ENCODE measurements at places on chromosomes 2 and 18.

GRCh38 chr2:165547900-165548299 lies 78.4 kb downstream of the CSRNP3 start:
- DNase-seq: no peak

DNA sequence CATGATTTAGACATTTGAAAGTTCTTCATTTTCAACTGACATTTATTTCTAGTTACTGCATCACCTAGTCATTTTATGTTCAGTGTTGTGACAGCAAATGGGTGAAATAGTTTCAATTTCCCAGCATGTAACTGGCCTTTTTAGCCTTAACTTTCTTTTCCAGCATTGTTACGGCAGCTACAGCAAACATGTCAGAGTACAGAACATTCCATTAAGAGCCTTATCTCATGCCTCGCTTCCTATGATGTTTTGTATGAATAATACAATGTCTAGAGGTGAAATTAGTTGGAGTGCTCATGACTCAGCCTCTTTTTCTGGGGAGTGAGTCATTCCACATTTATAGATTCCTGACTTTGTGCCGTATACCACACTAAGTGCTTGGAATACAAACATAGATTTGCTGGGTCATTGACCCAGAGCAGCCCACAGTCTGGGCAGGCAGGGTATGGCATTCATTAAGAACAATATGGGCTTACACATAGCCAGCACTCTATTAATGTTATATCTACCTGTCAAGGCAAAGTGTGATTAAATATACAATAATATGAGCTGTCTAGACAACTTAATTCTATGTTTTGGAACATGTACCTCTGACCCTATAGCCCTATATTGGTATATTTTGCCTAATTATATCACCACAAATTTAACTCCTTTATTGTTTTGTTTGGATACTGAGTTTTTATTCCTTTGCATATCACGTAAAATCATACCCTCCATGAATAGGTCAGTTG lies 72.2 kb downstream of the MAP2 start:
- no peak for DNase-seq

DNA sequence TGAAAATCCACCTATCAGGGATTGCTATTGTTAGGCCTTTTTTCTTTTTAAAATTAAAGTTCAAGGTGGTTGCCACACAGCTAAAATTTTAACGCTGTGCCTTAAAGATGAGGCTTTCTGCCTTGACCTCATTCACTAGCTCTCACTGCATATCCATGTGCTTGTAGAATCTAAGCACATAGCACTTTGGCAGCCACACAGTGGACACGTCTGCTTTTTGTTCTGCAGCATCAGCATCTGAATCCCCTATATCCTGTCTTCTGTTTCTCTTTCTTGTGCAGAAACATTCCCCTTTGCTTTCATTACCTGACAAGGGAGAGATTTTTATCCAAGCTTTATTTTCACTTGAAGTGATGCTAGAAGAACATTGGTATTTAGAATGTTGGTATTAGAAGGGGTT lies 38.1 kb downstream of the RALB start:
- DNase-seq: no peak

- DNase-seq: no peak
Measured at GRCh38 chr2:129458436-129458835, 521.0 kb upstream of the RAB6C start.

- no peak for DNase-seq
Measured at GRCh38 chr2:25049422-25049821, 7.5 kb downstream of the EFR3B start.

GRCh38 chr2:135030826-135031225 lies 16.4 kb downstream of the MAP3K19 start:
- no peak for DNase-seq

GRCh38 chr18:57211776-57212175 lies 64.9 kb downstream of the BOD1L2 start:
- no peak for DNase-seq

DNA sequence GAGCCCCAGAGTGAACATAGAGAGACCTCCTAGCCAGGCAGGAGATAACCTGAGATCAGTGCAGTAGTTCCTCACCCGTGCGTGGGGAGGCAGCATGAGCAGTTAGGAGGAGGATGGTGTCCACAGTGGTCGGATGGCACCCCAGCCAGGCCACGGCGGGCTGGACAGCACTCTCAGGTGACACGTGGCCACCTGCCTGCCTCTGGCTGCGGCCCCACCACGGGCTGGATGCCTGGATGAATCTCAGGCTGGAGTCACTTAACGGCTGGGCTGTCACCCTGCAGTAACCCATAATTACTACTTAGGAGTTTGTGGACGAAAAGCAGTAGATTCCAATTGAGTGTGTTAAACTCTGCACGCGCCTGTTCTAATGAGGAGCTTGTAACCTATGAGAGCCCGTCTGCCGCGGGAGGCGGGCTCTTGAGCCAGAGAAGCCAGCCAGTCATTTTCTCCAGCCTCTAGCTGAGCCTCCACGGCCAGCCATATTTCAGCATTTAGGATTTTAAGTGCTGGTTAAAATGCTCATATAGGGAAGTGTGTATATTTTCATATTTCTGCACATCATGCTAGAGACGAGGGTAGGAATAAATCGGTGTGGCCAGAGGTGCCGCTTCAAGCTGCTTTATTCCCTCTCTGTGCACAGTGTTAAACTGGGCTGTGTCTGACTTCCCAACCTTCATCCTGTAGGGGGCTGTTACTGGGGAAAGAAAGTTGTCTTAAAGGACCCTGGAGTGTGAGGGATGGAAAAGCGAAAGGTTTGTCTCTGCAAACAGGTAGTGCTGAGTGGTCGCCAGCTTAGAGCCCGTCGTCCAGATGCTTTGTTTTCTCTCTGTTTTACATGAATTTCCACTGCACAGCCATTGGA lies 144.0 kb downstream of the GLI2 start:
- DNase-seq: no peak

- no peak for DNase-seq
Measured at GRCh38 chr2:223896833-223897311, 48.3 kb downstream of the WDFY1 start.

DNA sequence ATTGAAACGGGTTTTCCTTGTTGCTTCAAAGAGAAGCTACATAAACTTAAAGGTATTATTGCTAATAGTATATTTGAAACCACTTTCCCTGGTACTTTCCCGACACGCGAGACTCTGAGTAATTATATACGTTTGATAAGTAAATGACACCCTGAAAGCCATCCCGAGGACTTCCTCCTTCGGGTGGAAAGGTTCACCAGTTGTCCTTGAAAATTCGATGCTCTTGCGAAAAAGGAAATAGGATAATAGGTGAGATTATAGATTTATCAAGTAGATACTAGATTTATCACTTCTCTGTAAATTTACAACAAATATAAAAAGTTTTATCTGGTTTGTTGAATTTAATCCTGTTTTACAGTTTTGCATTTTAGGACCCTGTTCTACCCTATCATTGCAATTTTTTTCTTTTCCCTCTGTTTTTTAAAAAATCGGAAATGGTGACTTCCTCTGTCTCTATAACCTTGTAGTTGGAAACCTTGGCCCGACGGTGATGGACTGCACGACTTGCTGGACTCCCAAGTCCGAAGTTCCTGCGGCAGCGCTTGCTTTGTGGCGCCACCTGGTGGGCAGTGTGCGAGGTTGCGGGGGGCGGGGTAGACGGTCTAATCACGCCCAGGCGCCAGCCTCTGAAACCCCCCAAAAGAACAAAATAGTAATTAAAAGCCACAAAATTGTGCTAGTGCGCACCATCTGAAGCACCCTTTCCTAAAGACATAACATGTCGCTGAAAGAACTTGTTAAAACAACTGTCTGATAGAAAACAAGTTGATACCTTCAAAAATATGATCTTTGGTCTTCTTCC lies 972 bp upstream of the DLX2 start:
- no peak for DNase-seq

DNA sequence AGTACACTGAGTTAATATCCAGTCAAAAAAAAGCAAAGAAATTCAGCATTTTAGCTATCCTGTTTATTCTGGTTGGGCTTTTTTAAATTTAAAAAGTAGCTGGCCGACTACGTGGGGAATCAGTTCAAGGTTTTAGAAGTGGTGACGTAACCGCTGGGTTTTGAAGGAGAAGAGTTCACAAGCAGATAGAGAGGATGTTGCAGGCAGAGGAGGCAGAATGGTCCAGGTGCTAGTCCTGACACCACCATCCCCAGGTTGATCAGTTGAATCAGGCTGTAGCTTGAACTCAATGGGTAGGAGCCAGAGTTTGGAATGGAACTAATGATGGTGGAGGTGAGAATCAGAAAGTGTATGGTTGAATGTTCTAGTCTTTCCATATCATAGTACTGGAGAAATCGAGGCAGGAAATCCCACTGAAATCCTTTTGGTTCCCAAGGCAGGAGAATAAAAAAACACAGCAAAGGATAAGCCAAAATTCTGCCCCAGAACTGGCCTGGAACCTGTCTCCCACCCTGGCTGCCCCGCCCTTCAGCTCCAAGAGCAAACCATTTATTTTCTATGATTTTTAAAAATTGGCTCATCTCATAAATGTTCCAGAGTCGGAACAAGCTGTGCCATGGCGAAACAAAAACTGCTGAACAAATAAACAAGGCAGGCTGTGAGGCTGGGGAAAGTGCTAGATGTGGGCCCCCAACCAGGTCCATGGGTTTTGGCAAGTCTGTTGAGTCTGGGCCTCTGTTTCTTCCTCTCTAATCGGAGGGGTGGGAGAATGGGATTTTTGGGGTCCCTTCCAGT lies 44.0 kb downstream of the SLC4A1AP start:
- DNase-seq: no peak

DNA sequence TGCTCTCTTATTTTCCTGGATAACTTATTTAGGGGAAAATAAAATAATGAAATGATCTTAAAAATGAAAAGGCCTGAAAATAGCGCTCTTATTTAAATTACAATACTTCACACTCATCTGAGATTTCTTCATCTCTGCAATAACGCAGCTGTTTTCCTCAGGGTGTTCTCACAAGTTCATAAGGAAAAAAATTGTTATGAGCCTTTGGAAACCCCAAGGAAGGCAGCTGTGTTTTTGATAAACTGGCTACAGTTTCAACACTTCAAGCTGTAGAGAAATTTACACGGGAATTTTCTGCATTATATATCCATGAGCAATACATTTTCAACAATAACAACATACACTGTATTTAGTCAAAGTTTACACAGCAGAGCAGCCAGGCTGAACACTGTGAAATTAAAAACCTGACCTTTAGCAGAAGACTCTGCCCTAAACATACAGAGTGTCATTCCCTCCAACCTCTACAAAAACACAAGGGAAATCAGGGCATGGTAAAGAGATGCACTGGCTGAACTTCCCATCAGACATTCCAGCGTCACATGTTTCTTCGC lies 959.6 kb downstream of the SLC4A3 start:
- no peak for DNase-seq

DNA sequence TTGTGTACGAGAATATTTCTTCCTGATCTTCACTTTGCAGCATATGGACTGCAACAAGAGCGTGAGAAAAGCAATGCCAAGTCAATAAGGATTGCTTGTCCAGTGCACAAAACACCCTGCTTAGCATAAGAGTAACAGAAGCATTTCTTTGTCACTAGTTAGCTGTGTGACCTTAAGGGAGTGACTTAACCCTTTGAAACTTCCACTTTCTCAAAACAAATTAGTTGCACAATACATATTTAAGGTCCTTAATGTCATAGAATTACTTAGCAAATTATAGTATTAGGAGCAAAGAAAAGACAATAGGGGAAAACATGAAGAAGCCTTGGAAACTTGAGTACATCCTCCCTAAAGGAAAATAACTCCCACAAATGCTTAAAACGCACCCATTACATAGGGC lies 230.1 kb downstream of the RNF152 start:
- DNase-seq: no peak

DNA sequence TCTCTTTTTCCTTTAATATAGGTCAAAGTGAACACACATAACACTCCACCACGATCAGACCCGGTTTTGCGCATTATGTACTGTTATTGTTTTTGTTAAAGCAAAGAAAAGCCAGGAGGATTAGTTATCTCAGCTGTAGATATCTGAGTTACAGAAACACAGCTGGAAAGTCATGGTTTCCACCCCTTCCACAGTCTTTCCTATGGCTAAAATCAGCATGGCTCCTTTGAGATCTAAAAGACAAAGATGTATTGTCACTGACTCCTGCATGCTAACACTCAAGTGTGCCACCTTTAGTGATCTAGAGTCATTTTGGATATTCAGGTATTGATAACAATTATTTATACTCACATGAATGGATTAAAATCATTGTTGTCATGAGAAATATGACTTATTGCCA lies 260.0 kb downstream of the FIGN start:
- no peak for DNase-seq

- DNase-seq: no peak
Measured at GRCh38 chr2:3739313-3739712, 35.9 kb downstream of the DCDC2C start.

GRCh38 chr18:13416208-13416607 lies 197.6 kb downstream of the LDLRAD4 start:
- no peak for DNase-seq

- DNase-seq: no peak
Measured at GRCh38 chr18:57802213-57803102, 657 bp downstream of the ATP8B1 start.

- no peak for DNase-seq
Measured at GRCh38 chr2:201126308-201127151, 10.6 kb downstream of the CFLAR start.

- no peak for DNase-seq
Measured at GRCh38 chr18:79608535-79608934, 71.1 kb upstream of the CTDP1 start.

- no peak for DNase-seq
Measured at GRCh38 chr2:207230261-207231105, 64.7 kb upstream of the KLF7 start.

- DNase-seq: no peak
Measured at GRCh38 chr2:118913803-118914645, 28.0 kb upstream of the MARCO start.

DNA sequence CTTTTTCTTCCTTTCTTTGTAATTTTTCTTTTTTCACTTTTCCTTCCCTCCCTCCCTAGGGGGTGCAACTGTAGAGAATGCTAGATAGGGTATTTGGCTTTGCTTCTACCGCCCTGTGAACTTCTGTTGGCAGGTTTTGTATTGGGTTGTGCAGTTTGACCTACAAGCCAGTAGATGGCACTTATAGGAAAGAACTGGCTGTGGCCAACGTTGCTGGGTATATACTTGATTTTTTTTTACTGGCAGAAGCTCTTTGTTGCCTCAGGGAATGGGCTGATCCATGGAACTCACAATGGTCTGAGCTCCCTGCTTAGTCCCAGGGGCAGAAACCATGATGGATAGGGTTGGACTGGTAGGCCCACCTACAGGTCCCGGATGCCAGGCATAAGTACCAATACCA lies 1019.5 kb upstream of the LRRTM1 start:
- no peak for DNase-seq
